Brain microvascular endothelial cell (primary cell): ENCODE measurements at places on chromosomes 6 and 20.

- DNase-seq, result no peak
Measured at GRCh38 chr20:56004611-56005388, 519 bp downstream of the CBLN4 start.

- no peak for DNase-seq
Measured at GRCh38 chr6:25165177-25165576, 114.0 kb upstream of the CARMIL1 start.

DNA sequence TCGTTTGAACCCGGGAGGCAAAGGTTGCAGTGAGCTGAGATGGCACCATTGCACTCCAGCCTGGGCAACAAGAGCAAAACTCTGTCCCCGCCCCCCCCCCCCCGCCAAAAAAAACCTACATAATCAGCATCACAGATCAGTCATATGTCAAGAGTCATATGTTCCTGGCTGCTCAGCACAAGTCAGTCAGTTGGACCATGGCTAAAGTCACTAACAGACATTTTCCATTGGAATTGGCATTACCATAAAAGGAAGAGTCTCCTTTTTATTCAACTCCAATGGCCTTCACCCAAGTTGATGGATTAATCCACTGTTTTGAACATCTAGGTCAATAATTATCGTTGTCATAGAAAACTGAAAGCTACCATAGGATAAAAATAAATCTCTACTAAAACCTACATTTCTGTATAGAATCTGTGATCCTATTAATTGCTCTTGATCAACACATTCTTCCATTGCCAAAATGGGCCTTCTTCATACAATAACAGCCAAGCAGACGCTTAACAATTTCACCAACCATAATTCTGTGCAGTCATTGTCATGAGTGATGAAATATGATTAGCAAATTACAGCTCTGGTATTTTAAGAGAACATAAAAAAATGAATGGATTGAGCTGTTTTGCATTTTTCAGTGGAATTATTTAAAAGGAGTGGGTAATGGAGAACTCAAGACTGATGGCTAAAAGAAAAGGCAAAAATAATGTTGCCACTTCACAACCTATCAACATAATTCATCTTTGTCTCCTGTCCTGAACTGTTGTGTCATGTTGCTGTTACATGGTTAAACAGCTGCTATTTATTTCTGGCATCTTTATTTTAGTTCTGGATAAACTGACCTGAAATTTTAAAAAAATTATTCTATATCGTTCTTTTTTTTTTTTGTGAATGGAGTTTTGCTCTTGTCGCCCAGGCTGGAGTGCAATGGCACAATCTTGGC is 555.5 kb upstream of the JARID2 start:
- no peak for DNase-seq

GRCh38 chr20:22180244-22180643 is 404.1 kb downstream of the FOXA2 start:
- DNase-seq, result no peak

DNA sequence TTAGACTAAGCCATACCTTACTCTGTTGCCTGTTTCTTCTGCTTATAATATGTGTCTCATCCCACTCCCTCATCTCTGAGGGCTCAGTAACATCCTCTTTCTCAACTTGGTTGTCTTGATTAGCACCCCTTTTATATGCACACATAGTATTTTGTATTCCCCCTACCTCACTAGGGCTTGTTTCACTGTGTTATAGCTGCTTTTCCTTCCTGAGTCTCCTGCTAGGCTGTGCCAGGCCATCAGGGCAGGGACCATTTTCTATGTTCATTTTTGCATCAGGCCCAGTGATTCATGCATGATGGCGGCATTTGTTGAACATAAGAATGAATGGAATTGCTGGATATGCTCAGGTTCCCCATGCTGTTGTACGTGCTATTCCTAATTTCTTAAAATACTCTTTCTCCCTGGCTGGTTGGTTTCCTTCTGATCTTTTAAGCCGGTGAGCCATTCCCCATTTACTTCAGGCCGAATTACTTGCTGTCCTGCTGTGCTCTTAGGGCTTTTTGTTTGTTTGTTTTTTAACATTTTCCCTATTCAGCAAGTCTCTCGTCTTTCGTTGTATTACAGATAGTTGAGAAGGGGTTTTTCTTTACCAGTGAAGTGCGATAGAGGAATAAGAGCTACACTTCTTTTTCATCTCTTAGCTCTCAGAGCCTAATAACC is 183.2 kb downstream of the CARMIL1 start:
- DNase-seq, result no peak

DNA sequence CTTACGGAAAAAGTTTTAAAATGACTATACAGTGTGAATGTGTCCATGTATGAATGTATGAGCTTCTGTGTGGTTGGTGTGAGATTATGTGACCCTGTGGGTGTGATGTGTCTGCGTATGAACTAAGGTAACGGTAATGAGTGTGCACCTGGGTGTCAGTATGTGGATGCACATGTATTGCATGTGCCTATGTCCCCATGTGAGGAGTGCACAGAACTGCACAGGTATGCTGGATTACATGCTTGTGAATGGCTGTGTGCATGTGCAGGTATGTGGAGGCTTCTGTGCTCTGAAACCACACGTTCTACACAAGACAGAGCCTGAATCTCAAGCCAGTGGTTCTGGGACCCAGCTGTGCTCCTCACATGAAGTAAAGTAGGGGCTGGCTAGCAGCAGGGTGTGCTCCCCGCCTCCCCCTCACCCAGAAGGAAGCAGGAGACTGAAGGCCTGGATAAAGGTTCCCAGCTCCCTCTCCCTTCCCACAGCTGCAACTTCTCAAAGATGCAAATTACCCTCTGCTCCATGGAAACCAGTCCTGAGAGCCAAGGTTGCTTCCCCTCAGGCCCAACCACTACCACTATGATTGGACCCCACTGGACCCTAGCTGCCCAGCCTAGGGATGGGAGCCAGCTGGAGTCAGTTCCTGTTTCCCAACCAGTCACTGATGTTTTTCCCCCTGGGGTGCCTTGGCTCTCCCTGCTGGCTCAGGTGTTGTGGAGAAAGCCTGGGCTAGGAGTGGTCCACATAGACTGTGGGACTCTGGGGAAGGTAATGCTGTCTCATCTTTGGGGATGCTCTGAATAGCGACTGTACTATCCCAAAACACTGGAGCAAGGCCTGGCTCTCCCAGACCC is 24.8 kb upstream of the SPDEF start:
- DNase-seq, result no peak

DNA sequence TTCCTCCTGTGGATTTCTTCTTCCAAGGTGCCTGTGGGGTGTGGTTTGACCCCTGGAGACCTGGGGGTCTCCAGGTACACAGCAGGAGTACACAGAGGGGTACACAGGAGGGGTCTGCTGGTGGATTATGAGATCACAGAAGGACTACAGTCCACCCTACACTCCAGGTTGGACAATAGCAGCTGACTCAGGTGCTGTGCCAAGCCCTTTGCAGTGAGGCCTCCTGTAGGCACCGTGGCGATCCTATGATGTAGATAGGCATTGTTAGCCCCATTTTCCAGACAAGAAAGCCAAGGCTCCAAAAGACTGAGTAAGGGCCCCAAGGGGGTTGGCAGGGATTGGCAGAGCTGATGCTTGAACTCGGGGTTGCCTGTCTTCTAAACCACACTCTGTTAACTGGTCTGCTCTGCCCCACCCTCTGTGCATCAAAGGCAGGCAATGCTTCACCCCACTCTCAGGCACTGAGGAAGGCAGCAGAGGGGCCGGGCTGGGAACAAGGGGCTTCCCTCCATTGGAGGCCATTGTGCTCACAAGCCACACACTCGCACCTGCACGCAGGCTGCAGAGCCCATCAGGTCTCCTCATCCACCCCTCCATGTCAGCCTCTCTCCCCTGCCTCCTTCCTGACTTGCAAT is 77.5 kb upstream of the SIRPA start:
- DNase-seq, result no peak

DNA sequence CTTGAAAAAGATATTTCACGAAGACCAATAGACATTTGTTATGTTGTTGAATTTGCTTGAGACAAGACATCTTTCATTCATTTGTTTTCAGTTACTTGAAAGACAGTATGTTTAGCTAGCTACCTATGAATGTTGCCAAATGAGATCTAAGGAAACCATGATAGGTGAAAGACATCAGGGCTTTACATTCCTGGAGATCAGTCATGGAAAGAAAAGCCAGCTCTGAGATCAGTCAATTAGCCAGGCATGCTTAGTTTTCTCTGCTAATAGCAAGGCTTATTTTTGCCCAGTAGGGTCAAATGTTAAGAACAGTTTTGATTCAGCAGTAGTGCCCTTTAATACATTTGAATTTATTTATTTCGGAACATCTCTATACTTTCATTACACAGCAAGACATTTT is 116.5 kb upstream of the EDN1 start:
- DNase-seq, result no peak

DNA sequence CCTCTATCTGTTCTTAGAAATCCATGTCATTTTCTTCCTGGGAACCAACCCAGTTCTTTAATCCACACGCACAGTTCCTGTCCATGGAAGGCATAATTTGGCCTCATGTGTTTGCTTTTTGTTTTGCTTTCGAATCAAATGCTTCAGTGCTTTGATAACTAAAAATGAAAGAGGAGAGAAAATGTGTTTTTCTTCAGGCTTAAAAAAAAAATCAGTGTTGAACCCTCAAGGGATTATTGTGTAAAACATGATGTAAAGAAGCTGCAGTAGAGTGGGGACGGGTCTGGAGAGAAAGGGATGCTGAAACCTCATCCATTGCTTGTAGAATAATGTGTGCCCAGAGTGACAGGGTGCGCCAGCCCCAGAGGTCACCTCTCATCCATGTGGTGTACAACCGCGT is 197.5 kb upstream of the JARID2 start:
- no peak for DNase-seq

- DNase-seq, result no peak
Measured at GRCh38 chr6:94036024-94036423, 616.7 kb upstream of the EPHA7 start.

DNA sequence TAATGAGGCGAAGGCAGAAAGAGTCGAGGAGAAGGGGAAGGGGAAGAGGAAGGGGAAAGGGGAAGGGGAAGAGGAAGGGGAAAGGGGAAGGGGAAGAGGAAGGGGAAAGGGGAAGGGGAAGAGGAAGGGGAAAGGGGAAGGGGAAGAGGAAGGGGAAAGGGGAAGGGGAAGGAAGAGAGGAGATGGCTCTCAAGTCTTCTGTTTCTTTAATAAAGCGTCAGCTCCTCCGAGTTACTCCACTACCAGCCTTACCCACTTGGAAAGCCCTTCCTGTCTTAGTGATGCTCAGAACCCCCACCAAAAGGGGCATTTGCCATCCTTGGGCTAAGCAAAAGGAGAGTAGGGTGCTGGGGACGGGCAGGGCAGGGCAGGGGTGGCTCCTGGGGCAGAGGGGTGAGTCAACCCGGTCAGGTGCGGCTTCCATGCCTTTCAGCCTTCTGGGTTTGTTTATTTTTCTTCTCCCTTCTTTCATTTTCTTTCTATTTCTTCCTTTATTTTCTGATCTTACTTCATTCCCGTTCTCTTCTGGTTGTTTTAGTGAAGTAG is 476 bp upstream of the CLIC5 start:
- no peak for DNase-seq

- DNase-seq, result peak; percentile 64
Measured at GRCh38 chr6:56292505-56293181, 45.3 kb upstream of the COL21A1 start.

DNA sequence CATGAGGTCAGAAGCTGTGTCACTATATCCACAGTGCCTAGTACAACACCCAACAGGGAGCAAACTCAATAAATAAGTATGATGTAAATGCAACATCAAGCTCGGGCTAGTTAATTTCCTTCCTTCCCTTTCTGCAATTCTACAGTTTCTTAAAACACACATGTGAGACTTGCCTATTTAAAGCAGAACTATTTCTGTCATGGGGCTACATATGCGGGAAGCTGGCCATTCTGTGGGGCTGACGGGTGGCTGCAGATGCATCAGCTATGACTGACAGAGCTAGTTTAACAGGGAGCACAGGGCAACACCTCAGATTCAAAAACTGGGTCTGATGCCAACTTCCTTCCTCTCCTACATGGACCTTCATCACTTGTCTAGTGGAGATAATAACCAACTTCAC is 118.1 kb upstream of the ENPP5 start:
- no peak for DNase-seq

DNA sequence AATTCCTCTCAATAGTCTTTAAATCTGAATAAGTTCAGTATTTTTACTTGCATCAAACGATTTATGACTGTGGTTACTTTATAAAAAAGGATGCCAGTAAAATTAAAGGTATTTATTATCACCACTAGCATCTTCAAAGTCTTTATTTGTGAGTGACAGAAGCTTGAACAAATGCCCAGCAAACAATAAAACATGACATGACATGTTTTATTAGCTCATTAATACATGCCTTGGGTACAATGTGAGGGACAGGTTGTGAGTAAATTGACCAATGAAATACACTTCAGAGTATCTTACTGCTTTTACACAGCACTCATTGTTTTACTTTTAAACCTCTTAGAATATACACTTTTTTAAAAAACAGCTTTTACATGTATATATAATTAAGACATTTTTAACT is 113.4 kb upstream of the BEND3 start:
- no peak for DNase-seq

- peak; percentile 73 for DNase-seq
Measured at GRCh38 chr6:141464490-141464889, 668.2 kb upstream of the GJE1 start.

- DNase-seq, result no peak
Measured at GRCh38 chr20:3970016-3970415, 45.3 kb downstream of the RNF24 start.

DNA sequence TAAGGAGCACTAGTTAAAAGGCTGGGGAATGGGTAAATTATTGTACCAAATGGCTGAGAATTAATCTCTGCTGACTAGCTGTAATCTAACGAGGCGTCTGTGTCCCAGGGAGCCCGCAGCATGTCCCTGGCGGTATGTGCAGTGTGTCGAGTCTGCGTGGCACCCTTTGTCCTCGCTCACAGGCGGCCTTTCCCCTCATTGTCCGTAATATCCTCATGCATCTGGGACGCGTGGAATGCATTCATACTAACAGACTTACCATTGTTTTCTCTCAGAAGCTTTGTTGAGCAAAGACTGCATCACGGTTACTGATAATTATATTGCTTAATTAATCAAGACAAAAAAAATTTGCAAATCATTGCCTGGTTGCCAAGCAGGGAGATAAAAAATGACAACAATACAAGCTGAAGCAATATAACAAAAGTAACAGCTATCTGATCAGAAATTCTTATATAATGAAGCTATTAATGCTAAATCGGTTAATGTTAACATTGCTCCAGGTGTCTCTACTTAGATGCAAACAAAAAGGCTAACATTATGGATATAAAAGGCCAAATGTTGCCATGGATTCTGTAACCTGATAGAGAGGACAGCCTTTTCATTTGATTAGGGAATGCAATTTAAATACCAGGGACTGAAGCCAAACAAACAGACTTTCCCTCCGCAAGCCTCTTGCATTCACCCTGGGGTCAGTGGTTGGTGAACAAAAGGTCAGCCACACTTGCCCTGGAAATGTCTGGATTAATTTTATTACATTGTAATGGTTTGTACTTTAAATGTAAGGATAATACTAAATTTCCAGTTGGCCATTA is 124.8 kb downstream of the INSM1 start:
- no peak for DNase-seq

GRCh38 chr20:13661070-13661685 is 22.4 kb upstream of the TASP1 start:
- no peak for DNase-seq
